ENCODE measurements at places on chromosomes 2 and 18.
A peak's percentile ranks its signal among the peaks of the same experiment; 100 is the strongest.

DNA sequence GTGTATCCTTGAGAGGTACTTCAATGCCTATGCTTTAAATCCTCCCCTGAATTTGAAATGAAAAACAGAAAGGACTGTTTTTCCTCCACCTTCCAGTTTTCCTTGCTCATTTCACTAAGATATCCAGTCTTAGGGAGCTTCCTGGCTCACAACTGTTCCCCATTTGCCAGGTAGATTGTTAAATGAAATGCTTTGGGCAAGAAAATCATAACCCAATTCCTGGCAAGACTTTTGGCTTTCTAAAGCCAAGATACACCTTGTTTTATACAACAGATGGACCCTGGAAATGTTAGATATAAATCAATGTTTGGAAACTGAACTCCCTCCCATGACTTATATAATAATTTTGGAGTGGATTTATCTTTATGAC, 3.6 kb upstream of the CHMP3 start:
- peak; percentile 44 for DNase-seq

GRCh38 chr2:37389989-37390765, 45.7 kb downstream of the QPCT start:
- peak; percentile 33 for DNase-seq

GRCh38 chr2:172723286-172723685, 12.4 kb upstream of the RAPGEF4 start:
- no peak for DNase-seq

GRCh38 chr18:44944461-44944860, 263.8 kb downstream of the SETBP1 start:
- DNase-seq = no peak

DNA sequence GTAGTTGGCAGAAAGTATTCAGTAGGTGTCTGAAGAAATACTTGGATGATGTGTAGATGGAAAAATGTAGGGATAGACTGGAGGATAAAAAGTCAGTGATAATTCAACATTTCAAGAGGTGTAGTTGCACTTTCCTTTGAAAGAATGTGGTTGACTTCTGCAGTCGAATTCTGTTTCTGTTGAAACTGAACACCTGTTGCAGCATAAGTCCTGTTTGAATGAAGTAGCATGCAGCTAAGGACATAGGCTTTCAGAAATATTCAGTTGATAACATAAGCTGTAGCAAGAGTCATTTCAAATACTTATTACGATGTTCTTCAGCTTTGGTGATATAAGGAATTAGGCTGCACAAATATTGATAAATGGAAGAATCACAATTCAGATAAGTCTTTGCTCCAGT, 337.9 kb upstream of the LRRTM1 start:
- no peak for DNase-seq

GRCh38 chr2:196415384-196415783, 224.1 kb upstream of the CCDC150 start:
- DNase-seq = no peak

GRCh38 chr2:96103761-96104486, 12.4 kb downstream of the ADRA2B start:
- no peak for DNase-seq
